ENCODE measurements at places on chromosomes 12 and 14.
A peak's percentile ranks its signal among the peaks of the same experiment; 100 is the strongest.

DNA sequence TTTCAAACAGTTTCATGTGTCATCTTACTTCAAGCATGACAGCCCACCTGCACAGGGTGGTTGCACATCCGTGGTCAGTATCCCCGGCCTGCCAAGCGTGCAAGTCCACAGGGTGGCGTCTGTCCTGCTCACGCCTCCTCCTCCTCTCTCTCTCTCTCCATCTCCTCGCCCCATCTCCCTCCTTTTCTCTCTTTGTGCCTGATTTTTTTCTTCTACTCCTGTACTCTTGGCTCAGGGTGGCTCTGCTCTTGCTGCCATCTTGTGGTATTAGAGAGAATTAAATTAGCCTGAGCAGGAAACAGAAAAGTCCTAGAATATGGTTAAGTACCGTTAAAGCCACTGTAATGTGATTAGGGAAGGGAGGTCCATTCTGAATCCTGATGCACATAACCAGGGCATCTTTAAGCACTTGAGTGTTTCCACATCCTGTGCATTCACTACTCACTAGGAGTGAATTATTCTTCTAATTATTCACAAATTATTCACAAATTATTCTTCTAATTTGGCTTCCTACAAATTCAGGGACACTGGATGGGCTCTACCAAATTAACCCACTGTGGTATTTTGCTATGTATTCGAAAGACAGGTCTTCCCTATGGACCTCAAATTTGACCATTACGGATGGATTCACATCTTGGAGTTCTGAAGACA, 25.5 kb upstream of the DTX1 start:
- DNase-seq, result peak; percentile 31

DNA sequence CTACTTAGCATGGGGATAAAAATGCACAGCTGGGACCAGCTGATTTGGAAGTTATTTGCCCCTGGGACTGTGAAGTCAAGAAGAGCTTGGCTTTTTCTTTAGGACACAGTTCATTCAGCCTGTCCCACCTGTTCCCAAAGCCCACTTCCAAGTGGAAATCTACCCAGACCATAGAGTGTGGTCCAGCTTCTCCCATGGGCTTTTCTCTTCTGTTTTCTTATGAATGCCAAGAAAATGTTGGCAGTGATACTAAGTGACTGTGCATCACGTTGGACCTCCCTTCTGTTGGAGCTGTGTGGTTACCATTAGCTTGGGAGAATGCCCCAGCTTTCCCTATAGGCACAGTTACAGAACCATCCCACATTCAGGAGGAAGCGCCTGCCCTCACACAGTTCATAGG, 89.4 kb downstream of the NT5DC3 start:
- no peak for DNase-seq

DNA sequence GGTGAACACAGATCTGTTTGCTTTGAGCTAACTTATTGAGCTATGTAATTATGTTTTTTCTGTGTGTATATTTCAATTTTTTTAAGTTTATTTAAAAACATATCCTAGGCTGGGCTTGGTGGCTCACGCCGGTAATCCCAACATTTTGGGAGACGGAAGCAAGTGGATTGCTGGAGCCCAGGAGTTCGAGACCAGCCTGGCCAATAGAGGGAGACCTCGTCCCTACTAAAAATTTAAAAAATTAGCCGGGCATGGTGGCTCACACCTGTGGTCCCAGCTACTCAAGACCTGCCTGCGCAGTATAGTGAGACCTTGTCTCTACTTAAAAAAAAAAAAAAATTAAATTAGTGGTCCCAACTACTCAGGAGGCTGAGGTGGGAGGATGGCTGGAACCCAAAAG, 16.2 kb upstream of the RNASE1 start:
- DNase-seq, result no peak

GRCh38 chr12:124767066-124767821, 96.4 kb downstream of the SCARB1 start:
- DNase-seq, result no peak

DNA sequence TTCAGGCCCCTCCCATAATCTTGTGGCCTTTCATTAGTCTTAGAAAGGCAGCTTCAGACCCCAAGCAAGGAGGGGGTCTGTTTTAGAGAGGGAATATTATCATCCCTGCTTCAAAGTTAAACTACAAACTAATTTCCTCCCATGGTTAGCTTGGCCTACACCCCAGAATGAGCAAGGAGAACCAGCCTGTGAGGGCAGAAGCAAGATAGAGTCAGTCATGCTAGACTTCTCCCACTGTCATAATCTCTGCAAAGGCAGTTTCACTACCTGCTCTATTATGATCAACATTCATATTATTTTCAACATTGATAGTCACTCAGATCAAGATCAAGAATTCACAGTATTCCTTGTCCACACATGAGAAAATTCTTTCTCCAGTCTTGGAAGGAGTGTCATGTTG, 105.1 kb downstream of the GXYLT1 start:
- DNase-seq, result no peak

- no peak for DNase-seq
These were observed 84.5 kb upstream of the AMN1 start for GRCh38 chr12:31813305-31813704.

DNA sequence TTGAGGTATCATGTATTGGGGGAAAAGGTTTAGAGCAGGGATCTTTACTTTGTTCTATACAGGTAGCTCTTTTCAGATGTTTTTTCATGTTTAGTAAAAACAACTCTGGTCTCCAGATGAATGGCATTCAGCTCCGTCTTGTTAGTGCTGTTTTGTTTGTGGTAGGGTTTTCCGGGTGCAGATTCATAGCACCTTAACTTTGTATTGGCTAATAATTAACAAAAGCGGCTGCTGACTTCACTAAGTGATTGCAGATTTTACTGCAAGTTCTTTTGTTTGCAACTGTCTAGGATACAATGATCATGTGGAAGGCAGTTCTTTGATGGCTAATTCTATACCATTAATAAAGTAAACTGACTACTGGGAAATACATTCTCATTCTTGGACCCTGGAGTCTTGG, 32.2 kb upstream of the BHLHE41 start:
- DNase-seq, result no peak

DNA sequence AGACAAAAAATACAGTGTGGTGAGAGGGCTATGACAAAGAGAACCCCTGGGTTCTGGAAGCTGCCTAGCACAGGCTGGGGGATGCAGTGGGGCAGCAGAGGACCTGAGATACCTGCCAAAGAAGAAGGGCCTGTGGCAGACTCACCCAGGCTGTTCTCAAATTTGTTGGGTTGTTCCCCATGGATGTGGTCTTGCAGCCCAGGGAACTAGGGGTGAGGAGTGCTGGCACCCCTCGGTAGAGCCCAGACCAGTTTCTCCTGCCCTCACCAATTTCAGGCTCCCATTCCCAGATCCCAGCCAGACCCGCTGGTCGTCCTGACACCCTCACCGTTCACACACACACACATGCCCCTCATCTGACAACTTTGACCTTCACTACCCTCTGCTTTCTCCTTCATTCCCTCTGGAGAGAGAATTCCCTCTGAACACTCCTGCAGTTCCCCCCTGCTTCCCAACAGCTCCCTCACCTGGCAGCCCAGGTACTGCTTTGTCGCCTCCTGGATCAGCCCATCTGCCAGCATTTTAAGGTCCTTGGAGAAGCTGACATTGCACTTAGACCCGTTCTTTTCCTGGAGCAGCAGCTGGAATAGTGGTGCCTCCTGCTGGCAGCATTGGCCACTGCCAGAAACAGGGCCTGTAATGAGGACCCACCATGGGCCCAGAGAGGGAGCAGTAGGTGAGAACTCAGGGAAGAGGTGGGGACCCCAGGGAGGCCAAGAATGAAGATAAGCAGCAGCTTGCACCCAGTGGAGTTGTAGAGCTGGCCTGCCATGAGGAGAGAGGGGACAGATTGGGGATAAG, 5.9 kb upstream of the GDF11 start:
- DNase-seq, result no peak

GRCh38 chr12:94699801-94700200, 49.4 kb upstream of the TMCC3 start:
- no peak for DNase-seq

DNA sequence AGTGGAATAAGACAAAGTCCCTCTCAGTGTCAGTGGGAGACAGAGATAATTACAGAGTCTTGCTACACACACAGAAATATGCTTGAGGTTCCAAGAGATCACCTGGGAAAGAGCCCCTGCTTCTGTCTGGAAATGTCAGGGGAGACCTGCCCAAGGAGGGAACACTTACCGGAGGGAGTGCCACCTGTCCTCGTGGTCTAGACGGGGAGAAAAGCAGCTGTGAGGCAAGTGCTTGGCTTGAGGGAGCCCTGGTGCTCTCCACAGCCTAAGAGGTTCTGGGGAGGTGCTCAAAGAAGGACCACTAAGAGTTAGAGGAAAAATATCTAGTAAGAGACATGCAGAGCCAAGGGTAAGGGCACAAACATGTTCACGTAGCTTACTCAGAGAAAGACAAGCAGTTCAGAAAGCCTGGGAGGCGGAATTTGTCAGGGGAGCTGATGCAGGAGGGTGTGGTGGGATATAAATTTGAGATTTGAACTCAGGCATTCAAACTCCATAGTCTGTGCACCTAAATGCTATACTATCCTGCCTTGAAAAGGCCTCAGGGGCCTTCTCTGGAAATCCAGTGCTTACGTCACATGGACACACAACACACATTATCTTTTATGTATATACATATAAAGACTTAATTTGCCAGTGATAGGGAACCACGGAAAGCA, 38.2 kb upstream of the GNPNAT1 start:
- peak; percentile 47 for DNase-seq

GRCh38 chr14:21104448-21105060, 3.7 kb downstream of the TMEM253 start:
- DNase-seq, result no peak

GRCh38 chr14:103312006-103312635, 21.9 kb upstream of the EIF5 start:
- DNase-seq, result no peak

DNA sequence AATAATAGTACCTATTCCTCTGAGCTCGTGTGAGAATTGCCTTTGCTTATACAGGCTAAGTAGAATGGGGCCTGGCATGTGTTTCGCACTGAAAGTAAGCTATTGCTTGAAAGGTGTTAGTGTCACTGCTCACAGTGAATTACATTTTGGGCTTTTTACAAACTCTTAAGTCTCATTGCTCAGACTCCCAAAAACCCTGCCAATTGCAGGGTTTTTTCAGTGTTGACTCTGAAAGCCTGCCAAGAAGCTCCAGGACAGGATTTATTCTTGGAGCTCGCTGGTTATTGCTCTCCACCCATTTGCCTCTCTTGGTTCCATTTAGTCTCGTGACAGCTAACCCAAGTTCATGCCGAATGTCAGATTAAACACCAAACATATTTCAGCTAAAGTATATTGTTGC, 39.8 kb downstream of the NOPCHAP1 start:
- DNase-seq, result no peak

- DNase-seq, result no peak
These were observed 30.5 kb upstream of the NUDT4 start for GRCh38 chr12:93347054-93347785.

DNA sequence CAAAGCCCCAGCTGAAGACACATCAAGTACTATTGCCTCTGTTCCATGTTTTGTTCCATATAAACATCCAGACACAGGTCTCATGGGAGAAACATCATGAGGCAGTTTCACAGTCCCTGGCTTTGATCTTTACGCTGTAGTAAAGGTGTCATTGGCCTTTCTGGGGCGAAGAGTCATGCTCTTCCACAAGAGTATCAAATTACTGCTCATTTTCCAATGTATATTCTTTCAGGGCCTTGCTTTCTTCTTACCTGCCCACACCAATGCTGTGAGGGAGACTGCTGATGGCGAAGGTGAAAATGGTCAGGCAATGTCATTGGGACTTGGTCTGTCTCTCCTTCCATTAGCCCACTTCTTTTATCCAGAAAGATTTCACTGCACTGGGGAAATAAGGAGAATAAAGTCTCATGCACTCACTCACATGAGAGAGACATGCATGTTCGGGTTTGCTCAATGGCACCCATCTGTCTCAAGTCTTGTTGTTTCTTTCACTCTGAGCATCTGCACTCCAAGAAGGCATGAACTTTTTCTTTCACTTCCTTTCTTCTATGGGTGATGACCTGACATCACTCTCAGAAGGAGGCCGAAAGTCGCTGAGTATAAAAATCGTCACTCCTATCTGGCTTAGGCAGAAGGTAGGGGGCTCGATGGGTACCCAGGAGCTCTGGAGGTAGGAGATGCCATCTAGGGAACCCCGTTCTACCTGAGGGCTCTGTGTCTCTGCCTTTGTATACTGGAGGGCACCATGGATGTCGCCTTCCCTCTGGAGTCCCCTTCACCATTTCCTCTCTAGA, 1.3 kb upstream of the JDP2 start:
- DNase-seq, result no peak

GRCh38 chr12:92930421-92930820, 1.3 kb upstream of the EEA1 start:
- no peak for DNase-seq

DNA sequence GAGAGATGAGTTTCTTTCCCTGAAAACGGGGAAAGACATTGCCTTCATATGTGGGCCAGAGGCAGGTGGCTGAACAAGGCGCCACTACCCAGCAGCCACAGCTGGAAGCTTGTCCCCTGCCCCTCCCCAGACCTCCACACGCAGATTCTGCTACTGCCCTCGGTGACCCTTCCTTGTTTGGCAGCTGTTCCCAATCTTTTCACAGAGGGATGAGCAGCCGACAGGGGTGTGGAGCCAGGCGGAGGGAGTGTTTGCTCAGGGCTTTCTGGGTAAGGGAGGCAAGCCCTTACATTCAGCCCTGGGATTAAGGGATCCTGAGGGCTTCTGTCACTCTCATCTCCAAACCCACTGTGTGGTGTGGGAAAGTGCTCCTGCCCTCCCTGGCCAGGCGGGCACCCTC, 4.5 kb upstream of the KRT4 start:
- DNase-seq, result no peak

DNA sequence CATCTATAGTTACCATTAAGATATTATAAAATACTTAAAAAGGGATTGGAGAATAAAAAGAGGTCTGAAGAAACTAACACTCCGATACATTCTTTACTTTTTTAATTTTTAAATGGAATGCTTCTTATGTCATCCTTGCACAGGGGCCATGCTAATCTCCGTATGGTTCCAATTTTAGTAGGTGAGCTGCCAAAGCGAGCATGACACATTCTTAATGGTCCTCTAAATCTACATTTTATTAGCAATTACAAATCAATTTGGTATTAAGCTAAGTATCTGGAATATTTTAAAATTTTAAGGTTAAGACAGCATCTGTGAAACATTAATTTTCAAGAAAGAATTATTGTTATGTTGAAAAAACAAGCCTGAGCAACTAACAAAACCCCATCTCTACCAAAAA, 6.2 kb upstream of the ARID4A start:
- no peak for DNase-seq

DNA sequence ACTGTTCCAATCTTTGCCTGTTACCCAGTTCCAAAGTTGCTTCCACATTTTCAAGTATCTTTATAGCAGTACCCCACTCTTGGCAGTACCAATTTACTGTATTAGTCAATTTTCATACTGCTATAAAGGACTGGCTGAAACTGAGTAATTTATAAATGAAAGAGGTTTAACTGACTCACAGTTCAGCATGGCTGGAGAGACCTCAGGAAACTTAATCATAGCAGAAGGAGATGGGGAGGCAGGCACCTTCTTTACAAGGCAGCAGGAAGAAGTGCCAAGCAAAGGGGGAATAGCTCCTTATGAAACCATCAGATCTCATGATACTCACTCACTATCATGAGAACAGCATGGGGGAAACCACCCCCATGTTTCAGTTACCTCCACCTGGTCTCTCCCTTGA, 215.0 kb downstream of the SNAPC1 start:
- no peak for DNase-seq

- no peak for DNase-seq
These were observed 5.5 kb downstream of the FAM186B start for GRCh38 chr12:49599961-49600360.

- no peak for DNase-seq
These were observed 241.4 kb downstream of the NUAK1 start for GRCh38 chr12:105897311-105897725.
